ENCODE measurements at places on chromosomes 2 and 18. TPM values are rescaled to one million over a fixed set of nuclear protein-coding genes. Genes with fewer than 3 reads are reported as not detected.

GRCh38 chr2:220682616-220683015 is 889.5 kb downstream of the EPHA4 start:
- no peaks in the 10 kb centered on the region for H3K27me3 ChIP-seq
- DNase-seq = no peak

DNA sequence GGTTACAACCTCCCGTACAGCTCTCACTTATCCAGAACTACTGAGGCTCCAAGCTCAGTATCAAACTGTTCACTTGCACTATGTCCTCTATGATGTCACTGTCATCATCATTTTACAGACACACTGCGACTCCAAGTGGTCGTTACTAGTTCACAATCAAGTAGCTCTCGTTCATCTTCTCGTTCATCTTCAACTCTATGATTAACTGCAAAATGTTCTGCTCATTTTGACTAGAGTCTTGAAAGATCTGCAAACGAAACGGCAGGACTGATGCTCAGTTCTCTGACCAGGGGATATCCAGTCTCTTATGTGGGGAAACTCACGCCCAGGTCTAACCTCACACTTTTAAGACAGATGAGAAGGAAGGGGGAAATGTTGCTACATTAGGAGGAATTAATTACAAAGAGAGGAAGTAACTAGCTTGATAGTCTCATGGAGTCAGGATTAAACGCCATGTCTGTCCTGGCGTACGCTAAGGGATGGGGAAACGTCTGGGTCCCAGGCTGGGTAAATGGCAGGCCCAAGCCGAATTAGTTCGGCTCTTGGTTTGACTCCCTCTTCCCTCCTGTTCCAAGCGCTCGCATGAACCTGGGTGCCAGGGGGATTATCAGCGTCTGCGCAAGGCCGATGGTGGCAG is 794 bp upstream of the CHCHD5 start:
- peaks cover 41% of the 10 kb centered on the region for H3K4me1 ChIP-seq
- H3K4me3 ChIP-seq = peak overlapping the region; percentile 81
- DNase-seq = peak; percentile 28
- H3K27ac ChIP-seq = peak overlapping the region; percentile 99

- H3K4me3 ChIP-seq = peak overlapping the region; percentile 36
- H3K36me3 ChIP-seq = no peaks in the 10 kb centered on the region
- peak; percentile 92 for DNase-seq
- H3K4me1 ChIP-seq = peaks cover 44% of the 10 kb centered on the region
- peak overlapping the region; percentile 94 for H3K27ac ChIP-seq
- no peaks in the 10 kb centered on the region for H3K27me3 ChIP-seq
Measured at GRCh38 chr18:24987303-24988252, 364.4 kb downstream of the ZNF521 start.

DNA sequence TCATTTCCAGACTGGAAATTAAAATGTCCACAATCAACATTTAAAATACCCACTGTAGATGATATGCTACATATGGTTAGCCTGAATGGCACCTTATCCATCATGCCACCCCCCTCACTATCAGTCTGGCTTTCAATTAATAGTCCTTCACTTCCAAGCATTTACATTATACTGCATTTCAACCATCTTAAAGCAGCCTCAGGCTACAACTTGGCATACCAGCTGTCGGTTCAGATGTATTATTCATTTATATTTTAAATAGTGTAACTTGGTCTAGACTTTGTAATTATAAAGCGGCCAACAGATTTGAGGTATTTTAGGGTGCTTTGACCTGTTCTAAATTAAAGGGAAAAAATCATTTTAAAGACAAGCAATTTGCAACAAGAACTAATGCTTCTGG is 2.6 kb downstream of the GCG start:
- H3K27ac ChIP-seq = no peak overlapping the region
- no peak overlapping the region for H3K4me3 ChIP-seq
- no peaks in the 10 kb centered on the region for H3K4me1 ChIP-seq
- DNase-seq = no peak

- H3K27me3 ChIP-seq = no peaks in the 10 kb centered on the region
- DNase-seq = no peak
Measured at GRCh38 chr2:74244286-74244685, 45.9 kb downstream of the MTHFD2 start.

GRCh38 chr18:79400091-79400590 is 4.4 kb downstream of the NFATC1 start:
- H3K4me1 ChIP-seq = peaks cover 60% of the 10 kb centered on the region
- H3K36me3 ChIP-seq = peaks cover 7% of the 10 kb centered on the region
- peak; percentile 69 for DNase-seq
- H3K27ac ChIP-seq = peak overlapping the region; percentile 42
- peaks cover 15% of the 10 kb centered on the region for H3K27me3 ChIP-seq
- peak overlapping the region; percentile 43 for H3K4me3 ChIP-seq

C2orf66 gene
- total RNA-seq = 0.04 TPM

DNA sequence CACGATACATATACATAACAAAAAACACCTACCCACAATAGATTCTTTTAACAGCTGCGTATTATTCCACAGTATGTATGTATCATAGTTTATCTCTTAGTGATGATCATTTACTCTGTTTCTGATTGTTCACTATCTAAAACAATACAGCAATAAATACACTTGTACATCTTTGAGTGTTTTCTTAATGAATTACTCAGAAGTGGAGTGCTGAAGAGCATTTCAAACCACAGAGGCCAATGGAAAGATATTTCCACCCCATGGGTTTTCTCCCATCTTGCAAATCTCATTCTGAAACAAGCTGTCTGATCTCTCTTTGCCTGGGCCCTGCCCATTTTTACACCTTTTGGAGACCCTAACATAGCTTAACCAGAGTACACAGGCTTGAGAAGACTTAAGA is 113.8 kb upstream of the KLF7 start:
- peaks cover 1% of the 10 kb centered on the region for H3K4me1 ChIP-seq
- no peak overlapping the region for H3K4me3 ChIP-seq
- no peaks in the 10 kb centered on the region for H3K27me3 ChIP-seq
- H3K36me3 ChIP-seq = no peaks in the 10 kb centered on the region

PROKR1 gene
- 1.2 TPM for total RNA-seq

DNA sequence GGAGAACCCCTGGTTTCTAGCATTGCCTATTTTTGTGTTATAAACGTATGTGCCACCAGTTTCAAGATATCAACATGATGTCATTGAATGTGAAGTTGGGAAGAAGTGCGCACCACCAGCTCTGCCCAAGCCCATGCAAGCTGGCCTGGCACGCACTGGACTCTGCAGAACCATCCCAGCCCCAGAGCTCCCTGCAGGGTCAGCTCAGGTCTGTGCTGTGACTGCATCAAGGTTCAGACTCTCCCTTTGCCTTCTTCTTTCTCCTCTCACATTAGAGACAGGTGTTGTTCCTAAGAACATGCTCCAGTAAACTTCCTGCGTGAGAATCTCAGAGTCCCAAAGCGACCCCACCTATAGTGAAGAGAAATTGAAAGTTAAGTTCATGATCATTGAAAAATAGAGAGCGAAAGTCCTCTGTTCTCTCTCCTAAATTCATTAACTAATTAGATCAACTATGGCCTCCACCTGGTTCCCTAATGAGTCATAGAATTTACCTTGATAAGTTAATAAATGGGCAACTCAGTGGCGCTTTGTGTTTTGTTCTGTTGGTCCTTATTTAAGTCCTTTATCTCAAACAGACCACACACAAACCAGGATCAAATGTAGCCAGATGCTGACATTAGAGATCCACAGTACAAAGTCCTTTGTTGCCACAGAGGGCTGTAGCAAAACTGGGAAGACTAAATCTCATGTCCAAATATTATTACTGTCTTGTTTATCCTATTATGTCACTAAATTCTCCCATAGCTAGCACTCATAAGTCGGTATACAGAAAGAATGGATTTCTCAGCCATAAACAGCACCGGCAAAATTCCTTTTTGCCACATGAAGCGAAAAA is 432.3 kb downstream of the STK39 start:
- H3K27me3 ChIP-seq = no peaks in the 10 kb centered on the region
- DNase-seq = no peak
- H3K36me3 ChIP-seq = no peaks in the 10 kb centered on the region
- no peaks in the 10 kb centered on the region for H3K4me1 ChIP-seq

DNA sequence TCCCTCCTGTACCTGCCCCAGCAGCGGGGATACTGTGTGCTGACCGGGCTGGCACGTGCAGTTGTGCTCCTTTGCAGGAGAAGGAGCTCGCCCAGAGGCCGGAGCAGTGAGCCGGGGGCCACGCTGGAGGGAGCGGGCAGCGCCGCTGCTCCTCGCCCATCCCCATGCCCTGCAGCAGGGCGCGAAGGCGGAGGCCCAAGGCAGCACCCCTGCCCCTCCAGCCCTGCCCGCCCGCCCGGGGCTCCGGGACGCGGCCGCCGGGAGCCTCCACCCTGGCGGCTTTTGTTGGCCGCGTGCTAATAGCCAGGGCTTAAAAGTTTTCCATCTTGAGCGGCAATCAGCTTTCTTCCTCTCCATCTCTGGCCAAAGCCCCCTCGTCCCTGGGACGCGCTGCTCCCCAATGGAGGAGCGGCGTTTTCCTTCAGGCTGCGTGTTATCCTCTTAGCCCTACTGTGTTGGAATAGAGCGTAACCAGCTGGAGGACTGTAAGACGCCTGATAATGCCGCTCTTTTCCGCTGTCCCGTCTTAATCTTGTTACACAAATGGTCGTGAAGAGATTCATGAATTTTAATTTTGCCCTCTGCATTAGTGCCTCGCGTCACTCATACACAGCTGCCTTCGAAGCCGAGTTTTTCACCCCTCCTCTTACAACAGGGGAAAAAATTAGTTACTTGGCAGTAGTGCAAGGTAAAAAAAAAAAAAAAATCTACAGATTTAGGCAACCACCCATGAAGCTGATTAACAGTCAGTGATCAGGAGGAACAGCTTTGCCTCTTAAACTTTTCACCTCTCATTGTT is 172.9 kb upstream of the SIX3 start:
- peaks cover 7% of the 10 kb centered on the region for H3K4me1 ChIP-seq
- no peak for DNase-seq
- H3K27me3 ChIP-seq = peaks cover 23% of the 10 kb centered on the region
- no peak overlapping the region for H3K27ac ChIP-seq
- H3K4me3 ChIP-seq = no peak overlapping the region
- H3K36me3 ChIP-seq = no peaks in the 10 kb centered on the region

DNA sequence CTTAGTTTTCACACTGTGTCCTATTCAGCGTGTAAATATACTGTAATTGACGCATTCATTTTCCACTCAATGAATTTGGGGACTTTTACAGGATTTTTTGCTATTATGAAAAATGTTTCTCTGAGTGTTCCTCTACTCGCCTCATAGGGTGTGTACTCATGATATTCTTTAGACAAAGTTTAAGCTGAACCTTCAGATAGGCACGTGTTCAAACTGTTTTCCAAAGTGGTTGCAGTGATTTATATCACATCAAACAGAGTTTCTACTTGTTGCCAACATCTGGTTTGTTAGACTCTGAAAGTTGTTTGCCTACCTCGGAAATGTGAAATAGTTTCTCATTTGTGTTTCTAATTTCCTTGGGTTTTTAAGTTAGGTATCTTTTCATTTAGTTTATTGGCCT is 46.4 kb upstream of the IL1R1 start:
- H3K27me3 ChIP-seq = no peaks in the 10 kb centered on the region
- no peak for DNase-seq
- no peaks in the 10 kb centered on the region for H3K36me3 ChIP-seq

GRCh38 chr2:233264667-233265066 is 13.2 kb downstream of the ATG16L1 start:
- no peak overlapping the region for H3K27ac ChIP-seq
- no peak overlapping the region for H3K4me3 ChIP-seq
- no peaks in the 10 kb centered on the region for H3K27me3 ChIP-seq
- no peaks in the 10 kb centered on the region for H3K4me1 ChIP-seq
- peaks cover 72% of the 10 kb centered on the region for H3K36me3 ChIP-seq

DNA sequence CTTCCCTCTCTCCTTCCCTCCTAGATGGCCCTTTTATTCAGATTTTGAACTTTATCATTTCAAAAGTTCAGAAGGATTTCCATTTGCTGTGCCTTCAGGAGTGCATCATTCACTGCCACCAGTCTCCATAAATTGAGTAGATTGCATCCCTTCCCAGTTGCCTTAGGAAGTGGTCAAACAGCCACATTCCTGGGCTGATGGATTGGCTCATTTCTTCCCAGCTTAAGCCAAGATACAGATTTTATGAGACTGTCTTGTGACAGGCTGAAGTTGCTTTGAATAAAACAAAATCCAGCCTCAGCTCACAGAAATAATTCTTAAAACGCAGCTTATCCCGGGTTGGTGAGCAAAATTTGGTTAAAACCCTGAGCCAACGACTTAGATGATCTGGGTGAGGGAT is 9.8 kb downstream of the NRP2 start:
- no peaks in the 10 kb centered on the region for H3K4me1 ChIP-seq
- peaks cover 2% of the 10 kb centered on the region for H3K27me3 ChIP-seq
- H3K4me3 ChIP-seq = no peak overlapping the region
- no peak overlapping the region for H3K27ac ChIP-seq
- H3K36me3 ChIP-seq = no peaks in the 10 kb centered on the region

GRCh38 chr2:237760506-237761502 is 37.8 kb upstream of the RBM44 start:
- H3K27me3 ChIP-seq = no peaks in the 10 kb centered on the region
- H3K4me3 ChIP-seq = no peak overlapping the region
- no peak overlapping the region for H3K27ac ChIP-seq
- H3K36me3 ChIP-seq = peaks cover 61% of the 10 kb centered on the region

DNA sequence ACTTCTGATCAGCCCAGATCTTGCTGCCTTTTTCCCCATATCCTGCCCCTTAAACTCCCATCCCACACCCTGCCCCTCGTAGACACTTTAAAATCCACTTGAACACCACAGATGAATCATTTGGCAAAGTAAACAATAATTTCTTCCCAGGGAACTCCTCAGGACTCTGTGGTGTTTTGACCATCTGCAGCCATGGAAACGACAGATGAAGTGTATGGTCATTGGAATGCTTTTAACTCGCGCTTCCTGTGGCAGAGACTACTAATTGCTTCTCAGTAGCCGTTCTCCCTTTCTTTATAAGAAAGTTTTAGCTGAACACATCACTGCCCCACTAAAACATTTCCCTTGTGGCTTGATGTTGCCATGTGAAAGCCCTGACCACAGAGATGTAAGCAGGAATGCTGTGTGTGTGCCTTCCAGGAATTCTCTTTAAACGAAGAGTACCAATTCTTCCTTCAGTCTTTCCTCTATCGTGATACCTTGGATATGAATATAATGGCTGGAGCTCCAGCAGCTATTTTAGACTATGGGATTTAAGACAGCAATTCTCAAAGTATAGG is 92.7 kb upstream of the PARD3B start:
- peaks cover 15% of the 10 kb centered on the region for H3K4me1 ChIP-seq
- H3K27me3 ChIP-seq = no peaks in the 10 kb centered on the region
- H3K27ac ChIP-seq = peak overlapping the region; percentile 66

GRCh38 chr2:147511491-147511948 is 333.3 kb upstream of the ACVR2A start:
- H3K36me3 ChIP-seq = no peaks in the 10 kb centered on the region
- peak overlapping the region; percentile 49 for H3K27ac ChIP-seq
- peak; percentile 84 for DNase-seq
- no peak overlapping the region for H3K4me3 ChIP-seq
- H3K4me1 ChIP-seq = peaks cover 12% of the 10 kb centered on the region
